Renal cortex interstitium (tissue), 15 donors: ENCODE measurements at places on chromosomes 1 and 21.

GRCh38 chr1:240621249-240621648, 9.3 kb upstream of the GREM2 start:
- DNase-seq, result no peak

GRCh38 chr1:58107943-58108342, 438.6 kb downstream of the OMA1 start:
- DNase-seq, result no peak

DNA sequence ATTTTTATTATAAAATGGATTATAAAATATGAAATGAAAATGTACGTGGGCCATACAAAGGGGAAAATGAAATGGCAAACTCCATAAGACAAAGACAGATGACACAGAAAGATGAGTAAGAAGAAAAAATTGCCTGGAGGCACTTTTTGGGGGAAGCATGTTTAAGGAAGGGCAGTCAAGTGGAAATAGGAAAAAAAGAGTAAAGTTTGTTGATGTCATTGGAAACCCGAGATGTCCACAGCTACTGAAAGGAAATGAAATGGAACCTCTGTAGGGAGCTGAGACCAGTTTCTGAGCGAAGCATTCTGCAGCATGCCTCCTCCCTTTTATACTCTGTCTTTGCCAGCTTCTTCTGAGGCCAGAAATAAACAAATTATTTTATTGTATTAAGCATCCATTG, 203.4 kb upstream of the UBE2U start:
- DNase-seq, result no peak

- DNase-seq, result no peak
Observed at GRCh38 chr1:183194527-183195141, 8.6 kb downstream of the LAMC2 start.

- no peak for DNase-seq
Observed at GRCh38 chr1:87202451-87202850, 126.2 kb upstream of the LMO4 start.

DNA sequence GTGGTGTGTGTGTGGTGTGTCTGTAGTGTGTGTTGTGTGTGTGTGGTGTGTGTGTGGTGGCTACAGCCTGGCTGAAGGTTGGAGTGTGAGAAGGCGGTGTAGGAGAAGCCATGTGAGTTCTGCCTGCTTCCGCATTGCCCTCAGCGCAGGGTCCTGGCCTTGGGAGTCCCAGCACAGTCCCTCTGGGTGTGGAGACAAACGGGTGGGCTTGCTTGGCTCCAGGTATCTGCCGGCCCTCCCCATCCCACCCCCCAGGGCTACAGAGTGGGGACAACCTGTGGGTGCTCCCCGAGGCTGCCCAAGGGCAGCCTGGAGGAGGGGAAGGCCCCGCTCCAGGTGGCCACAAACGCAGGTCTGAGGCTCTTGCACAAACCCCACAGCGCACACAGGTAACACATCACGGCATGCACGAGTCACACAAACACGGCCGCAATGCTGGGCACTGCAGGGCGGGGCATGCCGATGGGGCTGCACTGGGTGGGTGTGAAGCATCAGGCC, 31.7 kb upstream of the ADARB1 start:
- DNase-seq, result no peak

GRCh38 chr1:184629266-184629665, 125.4 kb downstream of the EDEM3 start:
- no peak for DNase-seq

DNA sequence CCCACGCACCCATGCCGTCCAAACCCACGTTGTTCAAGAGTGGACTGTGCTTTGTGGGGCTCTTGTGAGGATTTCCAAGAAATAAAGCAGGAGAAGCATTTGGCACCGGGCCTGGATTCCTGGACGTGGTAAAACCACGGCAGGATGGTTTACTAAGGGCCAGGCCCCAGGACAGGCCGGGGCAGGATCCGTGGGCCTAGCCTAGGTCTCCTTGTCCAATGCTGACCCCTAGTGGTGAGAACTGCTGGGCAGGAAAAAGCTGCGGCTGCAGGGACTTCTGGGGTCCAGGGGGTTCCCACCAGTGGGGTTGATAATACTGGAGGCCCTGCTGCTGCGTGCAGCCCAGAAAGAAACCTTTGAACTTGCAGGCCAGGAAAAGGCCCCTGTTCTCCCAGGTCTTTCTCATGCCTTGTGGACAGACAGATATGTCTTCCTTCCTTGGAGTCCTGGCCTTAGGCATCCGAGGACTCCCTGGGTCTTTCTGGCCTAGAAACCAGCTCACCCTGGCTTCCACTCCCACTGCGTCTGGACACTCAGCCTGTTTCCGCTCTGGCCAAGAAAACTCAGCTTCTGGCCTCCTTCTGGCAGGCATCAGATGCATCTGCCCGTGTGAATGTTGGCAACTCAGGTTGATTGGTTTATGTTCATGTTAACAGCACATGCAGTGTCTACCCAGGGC, 106.9 kb upstream of the TMEM51 start:
- peak; percentile 58 for DNase-seq

GRCh38 chr21:37593015-37593414, 226.4 kb downstream of the DYRK1A start:
- no peak for DNase-seq

DNA sequence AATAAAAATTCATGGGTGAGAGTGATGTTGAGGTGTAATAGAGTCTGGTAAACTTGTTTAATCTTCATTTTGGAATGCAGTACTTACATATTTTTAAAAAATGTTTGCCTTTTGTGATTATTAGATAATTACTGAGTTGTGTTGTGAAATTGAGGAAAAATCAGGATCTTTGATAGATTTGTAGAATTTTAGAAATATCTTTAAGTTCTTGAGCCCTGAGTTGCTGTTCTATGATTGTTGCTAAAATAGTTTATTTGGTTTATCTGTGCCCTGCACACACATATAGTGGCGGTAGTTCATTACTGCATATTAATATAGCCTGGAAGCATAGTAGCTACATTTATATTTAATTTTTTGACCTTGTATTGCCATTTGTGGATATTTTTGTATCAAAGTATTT, 1.6 kb downstream of the B3GALT2 start:
- no peak for DNase-seq

GRCh38 chr1:10421637-10422036, 8.6 kb upstream of the CENPS start:
- DNase-seq, result no peak
